ENCODE measurements at places on chromosomes 7 and 10.
A peak's percentile ranks its signal among the peaks of the same experiment; 100 is the strongest.

GRCh38 chr10:84015877-84016595 lies 123.3 kb upstream of the GHITM start:
- no peak for DNase-seq

- DNase-seq, result peak; percentile 33
Observed at GRCh38 chr7:107147464-107148393, 21.1 kb upstream of the HBP1 start.

- no peak for DNase-seq
Observed at GRCh38 chr7:28408105-28408959, 4.0 kb upstream of the CREB5 start.

DNA sequence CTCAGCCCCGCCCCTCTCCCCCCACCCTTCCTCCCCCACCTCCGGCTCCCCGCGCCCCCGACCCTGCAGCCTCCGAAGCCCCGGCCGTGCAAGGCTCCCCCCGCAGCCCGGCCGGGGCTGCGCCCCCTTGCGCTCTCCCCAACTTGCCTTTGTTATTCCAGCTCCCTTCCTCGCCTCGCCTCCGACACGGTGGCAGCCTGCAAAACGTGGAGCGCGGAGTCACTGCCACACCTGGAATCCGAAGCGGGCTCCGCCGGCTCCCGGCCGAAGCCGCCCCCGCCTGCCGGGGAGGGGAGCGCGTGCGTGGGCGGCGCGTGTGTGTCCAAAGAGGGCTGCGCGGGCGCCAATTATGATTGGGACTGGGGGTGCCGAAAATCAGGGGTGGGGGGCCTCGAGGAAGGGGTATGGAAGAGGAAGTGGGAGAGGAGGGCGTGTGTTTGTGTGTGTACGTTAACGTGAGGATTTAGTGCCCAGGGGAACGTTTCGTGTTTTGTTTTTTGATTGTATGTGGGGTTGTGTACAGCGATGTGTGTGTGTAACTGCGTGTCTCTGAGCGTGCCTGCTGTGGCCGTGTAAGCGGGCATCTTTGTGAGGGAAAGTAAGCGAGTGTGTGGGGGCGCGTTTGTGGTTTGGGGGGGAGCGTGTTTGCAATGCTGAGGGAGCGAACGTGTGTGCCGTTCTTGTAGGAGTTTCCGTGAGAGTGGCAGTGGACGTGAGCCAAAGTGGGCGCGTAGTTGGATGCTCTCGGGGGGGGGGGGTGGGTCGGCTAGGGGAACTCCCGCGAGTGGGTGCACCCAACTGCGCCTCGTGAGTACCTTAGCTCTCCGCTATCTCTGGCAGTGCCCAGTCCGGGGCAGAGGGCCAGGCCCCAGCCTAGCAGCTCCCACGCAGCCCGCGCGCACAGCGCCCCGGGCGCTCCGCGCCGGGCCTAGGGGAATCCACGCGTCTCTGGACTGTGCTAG lies 1.2 kb upstream of the ZMIZ1 start:
- peak; percentile 88 for DNase-seq

DNA sequence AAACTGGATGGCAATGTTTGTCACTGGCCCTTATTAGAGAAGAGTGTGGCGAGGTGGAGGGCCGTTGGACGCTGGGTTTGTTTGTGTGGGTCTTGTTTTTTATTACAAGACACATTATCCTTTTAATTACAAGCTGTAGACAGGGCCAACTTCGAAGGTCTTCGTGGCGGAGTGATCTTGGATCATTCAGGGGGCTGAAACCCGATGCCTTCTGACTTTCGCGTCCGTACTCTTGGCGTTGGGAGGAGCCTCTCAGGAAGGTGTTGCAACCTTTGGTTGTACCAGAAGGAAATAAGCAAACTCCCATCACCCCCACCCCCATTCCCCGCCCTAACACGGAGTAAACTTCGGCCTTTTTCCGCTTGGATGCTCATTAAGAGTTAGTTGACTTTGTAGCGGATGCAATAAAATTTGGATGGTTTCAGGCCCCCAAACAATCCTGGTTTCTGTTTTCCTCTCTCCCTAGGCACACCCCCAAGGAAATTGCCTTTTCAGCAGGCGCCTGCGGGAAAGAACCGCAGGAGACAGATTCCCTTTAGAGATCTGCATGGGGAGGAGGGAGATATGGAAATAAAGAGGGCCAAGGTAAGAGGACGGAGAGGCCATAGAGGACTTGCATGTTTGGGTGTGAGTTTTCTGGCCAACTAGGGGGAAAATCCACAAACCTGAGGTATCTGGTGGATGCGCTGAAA lies 294.5 kb upstream of the NFE2L3 start:
- DNase-seq, result no peak

DNA sequence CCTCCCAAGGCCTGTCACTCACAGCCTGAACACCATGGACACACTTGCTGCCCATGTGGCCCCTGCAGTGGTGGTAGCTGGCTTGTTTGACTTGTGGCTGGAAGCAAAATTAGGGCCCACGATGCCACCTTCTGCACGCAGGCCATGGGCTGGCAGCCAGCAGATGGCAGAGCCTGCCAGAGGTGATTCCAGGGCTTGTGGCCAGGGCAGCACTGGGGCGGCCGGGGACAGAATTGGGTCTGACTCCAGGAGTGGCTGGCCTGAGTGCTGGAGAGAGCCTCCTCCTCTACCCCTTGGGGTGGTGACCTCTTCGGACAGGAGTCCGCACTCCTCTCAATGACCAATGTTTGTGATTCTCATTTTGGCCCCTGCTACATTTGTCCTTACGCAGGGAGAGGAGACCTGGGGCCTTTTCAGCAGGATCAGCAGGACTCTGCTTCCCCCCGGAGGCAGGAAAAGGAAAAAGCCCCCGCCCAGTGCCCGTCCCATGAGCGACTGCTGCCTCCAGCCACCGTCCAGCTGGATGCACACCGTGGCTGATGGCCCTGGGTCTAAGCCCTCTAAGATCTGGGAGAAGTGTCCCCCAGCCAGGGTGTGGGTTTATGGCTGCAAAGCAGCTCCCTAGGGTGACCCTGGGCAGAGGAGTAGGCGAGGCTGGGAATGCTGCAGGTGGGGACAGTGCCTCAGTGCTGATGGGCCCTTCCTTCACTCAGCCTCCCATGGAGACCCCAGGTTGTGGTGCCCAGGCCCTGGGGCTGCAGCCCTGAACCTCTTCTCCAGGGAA lies 26.5 kb downstream of the DNAJB12 start:
- DNase-seq, result peak; percentile 58

DNA sequence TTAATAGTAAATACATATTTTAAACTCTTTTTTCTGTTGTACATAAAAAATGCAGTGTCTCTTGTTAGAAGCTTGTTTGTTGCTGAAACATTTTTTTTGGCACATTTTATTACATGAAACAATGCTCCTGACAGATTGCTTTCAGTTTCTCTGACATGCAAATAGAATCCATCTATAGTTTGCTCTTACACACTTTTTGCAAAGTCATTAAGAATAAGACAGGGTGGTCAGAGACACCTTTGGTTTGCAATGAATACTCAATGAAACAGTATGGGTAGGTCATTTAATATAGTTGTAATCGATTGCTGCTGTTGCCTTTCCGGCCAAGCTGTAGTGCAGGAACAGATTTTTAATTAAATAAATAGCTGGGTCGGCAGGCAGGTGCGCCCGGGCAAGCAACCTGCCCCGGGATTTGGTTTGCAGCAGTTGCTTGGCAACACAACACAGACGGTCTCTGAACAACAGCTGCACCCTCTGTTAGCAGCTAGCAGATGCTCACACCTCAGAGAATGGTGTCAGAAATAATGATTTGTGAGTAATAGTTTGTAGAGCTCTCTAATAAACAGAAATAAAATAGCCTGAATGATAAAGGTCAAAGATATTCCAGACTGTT lies 115.7 kb upstream of the CACNA2D1 start:
- no peak for DNase-seq

DNA sequence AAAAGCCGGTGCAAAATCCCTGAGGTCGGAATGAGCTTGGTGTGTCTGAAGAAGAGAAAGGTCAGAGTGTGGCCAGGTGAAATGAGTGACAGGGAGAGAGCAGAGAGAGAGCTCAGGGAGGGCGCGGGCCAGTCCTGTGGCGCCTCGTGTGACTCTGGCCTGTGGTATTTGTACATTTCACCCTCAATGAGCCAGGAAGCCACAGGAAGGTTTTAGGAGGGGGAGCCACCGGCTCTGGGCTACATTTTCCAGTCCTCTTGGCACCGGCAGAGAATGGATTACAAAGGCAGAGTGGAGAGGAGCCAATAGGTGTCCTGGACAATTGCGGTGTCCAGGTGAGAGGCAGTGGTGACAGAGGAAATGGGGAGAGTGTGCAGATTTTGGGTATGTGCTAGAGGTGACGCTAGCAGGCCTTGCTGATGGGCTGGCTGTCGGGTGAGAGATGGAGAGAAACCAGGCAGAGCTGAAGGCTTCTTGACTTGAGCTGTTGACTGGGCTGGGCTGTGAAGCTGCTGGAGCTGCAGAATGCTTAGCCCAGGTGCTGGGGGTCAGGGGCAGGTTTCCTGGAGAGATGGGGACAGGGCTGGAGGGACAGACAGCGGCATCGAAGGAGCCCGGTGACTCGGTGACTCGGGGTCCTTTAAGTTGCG lies 38.1 kb downstream of the COL13A1 start:
- DNase-seq, result no peak

DNA sequence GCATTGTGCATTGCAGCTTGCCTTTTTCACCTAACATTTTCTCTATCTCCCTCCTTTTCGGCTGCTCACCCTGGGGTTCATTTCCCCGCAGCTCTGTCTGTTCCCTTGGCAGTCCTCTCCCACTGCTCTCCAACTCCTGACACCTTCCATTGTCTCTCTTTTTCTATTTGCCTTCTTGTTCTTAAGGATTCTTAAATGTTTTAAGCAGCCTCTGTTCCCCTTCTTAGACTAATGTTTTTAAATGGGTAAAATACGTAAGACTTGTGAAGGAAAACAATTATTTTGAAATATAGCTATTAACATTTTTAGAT lies 19.4 kb downstream of the BMPR1A start:
- no peak for DNase-seq

DNA sequence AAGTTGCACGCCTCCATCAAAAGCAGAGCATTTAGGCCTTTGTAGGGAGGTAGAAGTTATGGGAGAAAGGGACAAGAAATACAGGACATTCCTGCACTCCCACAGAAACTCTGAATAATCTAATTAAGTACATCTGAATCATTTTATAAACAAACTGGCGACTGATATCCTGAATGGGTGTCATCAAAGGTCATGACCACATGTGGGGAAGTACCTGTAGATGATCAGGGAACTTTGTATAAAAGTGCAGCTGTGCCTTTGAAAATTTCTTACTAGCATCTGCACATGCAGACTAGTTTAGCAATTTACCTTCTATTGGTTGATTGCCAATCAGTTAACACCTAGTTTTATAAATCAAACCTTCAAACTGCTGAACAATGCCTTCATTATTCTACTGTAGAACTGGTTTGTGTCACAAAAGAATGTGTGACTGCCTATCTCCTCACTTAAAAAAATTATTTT lies 17.1 kb downstream of the STEAP4 start:
- DNase-seq, result no peak

GRCh38 chr10:124129471-124129870 lies 36.1 kb upstream of the CHST15 start:
- no peak for DNase-seq

GRCh38 chr10:98957801-98958200 lies 277.9 kb downstream of the HPSE2 start:
- no peak for DNase-seq

- peak; percentile 2 for DNase-seq
Observed at GRCh38 chr10:21327289-21327993, 198.0 kb downstream of the SKIDA1 start.

DNA sequence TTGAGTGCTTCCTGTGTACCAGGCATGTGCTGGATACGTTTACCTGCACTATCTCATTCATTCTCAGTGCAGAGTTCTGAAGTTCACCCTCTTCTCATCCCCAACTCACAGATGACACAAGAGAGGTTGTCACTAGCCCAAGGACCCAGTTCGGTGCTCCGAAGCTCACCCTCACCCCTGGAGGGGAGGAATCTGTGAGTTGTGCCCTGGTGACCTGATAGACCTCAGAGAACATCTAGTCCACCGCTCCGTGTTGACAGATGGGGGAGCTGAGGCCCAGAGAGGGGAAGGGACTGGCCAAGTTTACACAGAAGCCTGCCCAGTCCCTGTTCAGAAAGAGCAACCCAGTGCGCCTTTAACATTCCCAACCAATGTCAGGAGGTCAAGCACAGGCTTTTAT lies 44.8 kb upstream of the EMX2 start:
- no peak for DNase-seq

DNA sequence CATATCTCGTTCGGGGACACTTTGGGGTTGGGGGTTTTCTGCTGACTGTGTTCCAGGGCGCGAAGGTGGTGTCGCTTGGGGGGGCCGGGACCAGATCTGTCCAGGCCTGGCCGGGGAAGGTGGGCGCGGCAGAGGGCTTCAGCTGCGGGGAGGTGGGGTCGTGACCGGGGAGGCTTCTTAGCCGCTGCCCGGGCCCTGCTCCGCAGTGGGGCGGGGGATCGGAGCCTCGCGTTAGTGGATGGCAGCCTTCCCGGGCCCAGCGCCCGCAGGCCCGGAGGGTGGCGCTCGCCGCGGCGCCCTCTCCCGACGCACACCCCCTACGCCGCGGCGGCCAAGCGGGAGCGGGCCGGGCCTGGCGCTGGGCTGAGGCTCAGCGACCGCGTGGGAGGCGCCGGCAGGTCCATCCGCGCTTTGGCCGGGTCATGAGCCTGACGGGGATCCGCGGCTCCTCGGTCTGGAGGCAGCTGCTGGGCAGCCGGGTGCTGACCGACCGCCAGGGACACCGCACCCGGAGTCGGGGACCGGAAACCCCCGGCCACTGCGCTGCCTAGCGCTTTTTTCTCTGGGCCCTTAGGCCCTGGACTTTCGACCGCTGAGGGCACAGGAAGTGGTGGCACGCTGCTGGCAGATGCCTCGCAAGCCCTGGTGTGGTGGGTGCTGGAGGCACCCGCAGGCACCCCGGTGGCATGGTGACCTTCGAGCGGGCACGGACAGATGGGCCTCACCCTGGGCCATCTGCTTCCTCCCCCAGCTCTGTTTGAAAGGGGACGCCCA lies 1.2 kb downstream of the AGAP3 start:
- DNase-seq, result peak; percentile 55

GRCh38 chr10:13893926-13894325 lies 307.2 kb downstream of the PRPF18 start:
- no peak for DNase-seq

DNA sequence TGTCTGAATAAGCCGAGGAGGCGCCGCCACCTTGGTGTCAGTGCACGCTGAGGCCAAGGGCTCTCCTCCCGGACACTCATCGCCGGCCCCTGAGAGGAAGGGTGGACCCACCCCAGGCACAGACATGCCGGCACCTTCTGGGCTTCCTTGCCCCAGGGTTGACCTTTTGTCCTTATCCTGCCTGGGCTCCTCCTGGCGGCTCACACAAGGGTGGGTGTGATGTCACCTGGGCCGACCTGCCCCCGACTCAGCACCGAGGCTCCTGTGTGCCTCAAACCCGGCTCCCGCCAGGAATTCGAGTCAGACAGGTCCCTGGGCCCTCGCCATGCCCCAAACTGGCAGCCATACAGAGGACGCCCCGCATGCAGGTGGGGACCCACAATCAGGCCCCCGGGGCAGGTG lies 17.7 kb upstream of the CFAP46 start:
- no peak for DNase-seq

- peak; percentile 32 for DNase-seq
Observed at GRCh38 chr10:126663328-126663727, 7.2 kb downstream of the C10orf90 start.

Measured in stimulated activated CD4-positive, alpha-beta T cell treated with anti-CD3 and anti-CD28 coated beads, Interleukin-15, amount 100 ng/mL, for 24 hours (primary cell).